ENCODE measurements at places on chromosomes 6 and 20.

DNA sequence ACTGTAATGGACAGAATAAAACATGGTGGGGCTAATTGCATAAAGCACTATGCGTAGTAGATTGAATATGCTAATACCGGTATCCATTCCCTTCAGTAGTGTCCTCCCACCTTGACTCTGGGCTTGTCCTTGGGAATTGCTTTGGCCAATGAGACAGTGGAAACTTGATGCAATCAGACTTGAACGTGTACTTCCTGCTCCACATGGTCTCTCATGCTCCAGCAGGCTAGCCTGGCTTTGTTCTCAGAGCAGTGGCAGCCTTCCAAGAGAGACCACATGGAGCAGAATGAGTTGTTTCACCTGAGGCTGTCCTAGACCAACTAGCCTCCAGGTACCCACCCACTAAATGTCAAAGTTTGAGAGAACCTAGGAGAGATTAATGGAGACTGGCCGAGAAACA, 37.0 kb upstream of the BTBD3 start:
- DNase-seq: no peak

GRCh38 chr6:119311514-119312142, 37.9 kb downstream of the MAN1A1 start:
- DNase-seq: no peak

GRCh38 chr6:136923116-136923953, 1.2 kb downstream of the SLC35D3 start:
- peak; percentile 57 for DNase-seq

DNA sequence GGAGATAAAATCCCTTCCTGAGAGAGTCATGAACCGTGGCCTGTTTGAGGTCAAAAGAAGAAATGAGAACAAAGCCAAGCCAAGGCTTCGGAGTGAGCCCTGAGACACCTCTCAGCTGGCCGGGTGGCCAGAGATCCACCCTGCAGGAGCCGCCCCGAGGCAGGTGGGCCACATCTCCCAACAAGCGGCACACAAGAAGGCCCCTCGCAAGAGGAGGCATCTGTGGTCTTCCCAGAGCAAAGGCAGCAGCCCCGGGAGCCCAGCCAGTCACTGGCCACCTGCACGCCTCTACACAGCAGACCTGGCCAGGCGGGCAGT, 30.9 kb upstream of the AFDN start:
- DNase-seq: no peak
